ENCODE measurements at places on chromosomes 12 and 14.
A peak's percentile ranks its signal among the peaks of the same experiment; 100 is the strongest.

GRCh38 chr14:101876555-101876938 is 87.8 kb upstream of the DYNC1H1 start:
- no peak for DNase-seq

DNA sequence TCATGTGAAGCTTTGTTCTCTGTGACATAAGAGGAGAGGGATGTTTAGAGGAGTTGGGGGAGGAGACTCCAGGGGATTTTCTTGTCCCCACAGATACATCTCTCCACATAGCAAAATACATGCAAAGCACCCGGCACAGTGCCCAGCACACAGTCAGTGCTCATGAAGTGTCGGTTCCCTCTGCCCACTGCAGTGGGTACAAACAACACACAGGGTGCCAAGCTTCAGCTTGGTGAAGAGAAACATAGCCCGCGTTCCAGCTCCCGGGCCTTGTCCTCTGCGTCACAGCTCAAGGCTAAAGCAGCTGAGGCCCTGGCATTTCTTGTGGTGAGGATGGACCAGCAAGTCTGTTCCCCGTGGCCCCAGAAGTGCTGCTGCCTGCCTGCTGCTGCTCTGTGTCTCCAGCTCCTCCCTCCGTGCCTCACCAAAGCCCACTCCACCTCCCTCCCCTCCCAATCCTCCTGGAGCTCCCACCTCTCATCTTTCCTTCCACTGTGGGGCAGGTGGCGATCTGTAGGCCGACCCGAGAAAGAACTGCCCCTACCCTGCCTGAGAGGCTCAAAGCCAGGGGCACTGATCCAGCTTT is 57.0 kb upstream of the FKBP4 start:
- no peak for DNase-seq

- no peak for DNase-seq
Measured at GRCh38 chr12:125340791-125341190, 275.6 kb downstream of the AACS start.

- no peak for DNase-seq
Measured at GRCh38 chr14:101706509-101707067, 54.9 kb upstream of the PPP2R5C start.

DNA sequence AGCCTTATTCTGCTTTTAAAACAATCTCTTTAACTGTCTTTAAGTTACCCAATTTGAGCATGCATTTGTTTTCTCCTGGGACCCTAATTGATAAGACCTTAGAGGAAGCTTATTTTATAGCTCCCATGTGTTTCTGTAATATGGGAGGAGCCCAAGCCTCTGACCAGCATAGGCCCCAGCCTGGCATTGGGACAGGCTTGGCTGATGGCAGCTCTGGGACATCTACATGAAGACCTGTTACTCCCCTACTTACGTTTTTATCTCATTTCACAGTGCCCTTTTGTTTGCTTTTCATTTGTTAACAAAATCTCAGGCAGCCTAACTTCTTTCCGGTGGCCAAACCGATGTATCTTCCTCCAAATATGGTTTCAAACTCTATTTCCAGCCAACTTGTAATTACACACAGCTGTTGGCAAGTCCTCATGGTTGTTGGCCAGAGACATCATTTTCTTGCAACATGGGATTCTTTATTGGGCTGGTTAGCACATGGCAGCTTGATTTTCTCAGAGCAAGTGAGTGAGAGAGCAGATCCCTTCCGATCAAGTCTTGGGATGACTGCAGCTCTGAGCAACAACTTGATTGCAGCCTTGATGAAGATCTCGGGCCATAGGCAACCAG is 1117.5 kb downstream of the AACS start:
- no peak for DNase-seq

GRCh38 chr14:22463763-22464173 is 125.3 kb downstream of the DAD1 start:
- DNase-seq = no peak

- DNase-seq = no peak
Measured at GRCh38 chr12:117060246-117060928, 38.8 kb downstream of the TESC start.

- DNase-seq = no peak
Measured at GRCh38 chr14:102579696-102580549, 12.5 kb upstream of the RCOR1 start.

GRCh38 chr12:67045650-67046049 is 223.5 kb upstream of the CAND1 start:
- no peak for DNase-seq

- no peak for DNase-seq
Measured at GRCh38 chr14:36591482-36591881, 9.1 kb upstream of the NKX2-8 start.

- DNase-seq = no peak
Measured at GRCh38 chr12:132454193-132454932, 35.6 kb upstream of the FBRSL1 start.

DNA sequence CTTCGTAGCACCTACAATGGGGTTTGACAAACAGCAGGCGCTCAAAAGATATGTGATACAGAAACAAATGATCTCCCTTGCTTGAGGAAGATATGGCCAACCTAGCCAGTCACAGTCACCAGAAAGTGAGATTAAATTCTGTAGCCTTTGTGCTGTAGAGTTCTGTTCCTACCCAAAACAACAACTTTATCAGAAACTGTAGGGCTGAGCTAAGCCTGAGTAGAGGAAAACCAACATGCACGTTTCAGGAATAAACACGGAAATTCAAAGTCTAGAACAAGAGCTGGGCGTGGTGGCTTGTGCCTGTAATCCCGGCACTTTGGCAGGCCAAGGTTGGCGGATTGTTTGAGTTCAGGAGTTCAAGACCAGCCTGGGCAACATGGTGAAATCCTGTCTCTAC is 23.0 kb downstream of the AICDA start:
- DNase-seq = no peak

GRCh38 chr12:23760495-23760894 is 189.0 kb downstream of the SOX5 start:
- DNase-seq = no peak

DNA sequence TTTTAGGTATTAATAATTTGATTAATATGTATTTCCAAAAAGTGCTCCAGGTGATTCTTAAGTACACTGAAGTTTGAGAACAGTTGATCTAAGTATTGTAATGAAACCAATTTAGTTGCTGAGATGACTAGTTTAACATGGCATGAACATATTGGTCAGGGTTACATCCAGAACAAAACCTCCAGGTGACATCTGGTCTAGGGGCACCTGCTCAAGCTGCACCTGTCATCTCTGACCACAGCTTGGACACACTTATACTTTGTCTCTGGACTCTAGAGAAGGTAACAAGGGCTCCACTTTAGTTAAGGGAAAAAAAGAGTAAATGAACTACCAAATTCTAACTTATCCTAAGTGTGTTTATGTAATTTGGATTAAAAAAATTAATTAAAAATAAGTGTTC is 8.1 kb downstream of the ARID2 start:
- DNase-seq = no peak

- DNase-seq = no peak
Measured at GRCh38 chr12:8639936-8640335, 22.7 kb downstream of the MFAP5 start.

- DNase-seq = peak; percentile 55
Measured at GRCh38 chr14:92686900-92687427, 61.5 kb downstream of the LGMN start.

DNA sequence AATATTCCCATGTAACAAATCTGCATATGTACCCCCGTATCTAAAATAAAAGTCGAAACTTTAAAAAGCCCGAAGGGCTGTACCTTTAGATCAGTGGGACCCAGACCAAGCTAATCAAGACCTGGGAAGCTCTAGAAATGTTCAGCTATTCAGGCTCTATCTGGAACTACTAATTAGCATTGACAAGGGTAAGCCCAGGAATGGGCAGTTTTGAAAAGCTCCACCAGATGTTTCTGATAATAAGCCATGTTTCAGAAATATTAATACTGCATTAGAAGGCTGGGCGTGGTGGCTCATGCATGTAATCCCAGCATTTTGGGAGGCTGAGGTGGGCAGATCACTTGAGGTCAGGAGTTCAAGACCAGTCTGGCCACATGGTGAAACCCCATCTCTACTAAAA is 20.4 kb upstream of the TMEM260 start:
- DNase-seq = no peak

GRCh38 chr12:124620606-124621295 is 53.3 kb upstream of the NCOR2 start:
- no peak for DNase-seq

GRCh38 chr12:15942475-15942874 is 31.3 kb downstream of the DERA start:
- DNase-seq = no peak

DNA sequence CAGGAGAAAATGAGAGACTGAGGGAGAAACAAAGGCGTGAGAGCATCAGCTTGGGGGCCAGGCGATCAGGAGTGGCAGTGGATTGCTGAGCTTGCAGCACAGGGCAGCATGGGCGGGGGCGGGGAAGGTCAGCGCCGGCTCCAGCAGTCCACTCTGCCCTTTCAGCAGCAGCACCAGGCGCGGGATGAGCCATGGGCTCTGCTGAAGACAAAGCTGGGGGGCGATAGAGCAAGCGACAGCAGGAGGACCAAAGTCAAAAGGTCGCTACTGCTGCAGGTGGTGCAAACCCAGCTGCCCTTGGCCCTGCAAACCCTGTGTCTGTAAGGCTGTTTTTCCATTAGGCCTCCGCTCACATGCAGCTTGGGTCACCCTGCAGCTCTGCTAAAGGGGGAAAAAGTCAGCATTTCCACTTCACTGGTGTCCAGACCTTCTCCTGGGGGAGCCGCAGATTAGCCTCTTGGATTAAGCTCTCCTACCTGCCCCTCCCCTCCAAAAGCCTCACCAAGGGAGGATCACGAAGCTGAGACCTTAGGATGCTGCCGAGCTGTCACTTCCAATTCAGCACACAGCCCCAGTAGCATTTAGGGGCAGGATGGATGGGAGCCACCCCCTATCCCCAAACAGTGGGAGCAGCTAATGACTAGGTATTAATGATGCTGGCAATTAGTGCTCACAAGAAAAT is 204.8 kb downstream of the DPF3 start:
- no peak for DNase-seq

- DNase-seq = no peak
Measured at GRCh38 chr14:76922584-76922983, 96.4 kb downstream of the LRRC74A start.

DNA sequence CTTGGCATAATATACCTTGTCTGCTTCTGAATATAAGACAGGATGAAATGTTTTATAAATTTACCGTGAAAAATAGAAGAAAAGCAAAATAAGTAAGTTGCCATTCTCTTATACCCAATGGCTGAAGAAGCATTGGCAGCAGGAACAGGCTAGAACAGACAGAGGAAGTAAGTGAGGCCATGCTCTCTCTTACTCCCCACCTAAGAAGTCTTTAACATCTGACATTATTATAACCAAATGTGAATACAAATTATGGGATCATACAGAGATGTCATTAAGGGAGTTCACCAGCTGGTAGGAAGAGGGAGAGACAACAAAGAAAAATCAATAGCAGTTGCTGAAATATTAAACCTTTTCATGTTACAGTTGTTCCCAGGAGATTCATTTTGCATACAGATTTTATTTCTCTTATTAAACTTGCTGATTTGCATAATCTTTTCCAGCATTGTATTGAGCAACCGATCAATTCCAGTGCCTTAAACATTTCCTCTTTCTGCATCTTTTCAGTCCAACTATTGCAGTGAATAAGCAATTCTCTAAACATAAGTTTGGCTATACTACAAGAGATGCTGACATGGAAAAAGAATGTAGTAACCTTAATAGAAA is 270.6 kb downstream of the SLC6A15 start:
- no peak for DNase-seq

- no peak for DNase-seq
Measured at GRCh38 chr14:99679996-99680395, 4.1 kb upstream of the CYP46A1 start.

DNA sequence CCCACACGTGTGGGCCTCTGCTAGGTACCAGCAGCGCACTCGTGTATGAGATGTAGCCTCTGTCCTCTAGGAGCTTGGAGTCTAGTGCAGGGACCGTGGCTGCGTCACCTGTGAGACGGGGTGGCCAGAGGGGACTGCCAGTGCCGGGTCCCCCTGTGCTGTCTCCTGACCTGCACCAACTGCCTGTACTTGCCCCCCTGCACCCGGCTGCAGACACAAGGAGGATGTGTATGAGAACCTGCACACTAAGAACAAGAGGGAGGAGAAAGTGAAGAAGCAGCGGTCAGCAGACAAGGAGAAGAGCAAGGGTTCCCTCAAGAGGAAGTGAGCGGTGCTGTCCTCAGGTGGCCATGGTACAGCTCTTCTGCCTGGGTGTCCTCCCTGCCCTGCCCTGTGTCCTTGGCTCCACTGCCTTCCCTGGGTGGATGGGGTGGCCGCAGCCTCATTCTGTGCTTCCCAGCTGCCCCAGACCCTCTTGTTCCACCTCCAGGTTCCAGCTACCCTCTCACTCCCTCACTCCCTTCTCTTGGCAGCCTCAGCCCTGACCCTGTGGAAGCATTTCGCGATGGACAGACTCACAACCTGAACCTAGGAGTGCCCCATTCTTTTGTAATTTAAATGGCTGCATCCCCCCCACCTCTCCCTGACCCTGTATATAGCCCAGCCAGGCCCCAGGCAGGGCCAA is 9.6 kb downstream of the PTPN6 start:
- DNase-seq = no peak
